ENCODE measurements at places on chromosomes 16 and 17.

DNA sequence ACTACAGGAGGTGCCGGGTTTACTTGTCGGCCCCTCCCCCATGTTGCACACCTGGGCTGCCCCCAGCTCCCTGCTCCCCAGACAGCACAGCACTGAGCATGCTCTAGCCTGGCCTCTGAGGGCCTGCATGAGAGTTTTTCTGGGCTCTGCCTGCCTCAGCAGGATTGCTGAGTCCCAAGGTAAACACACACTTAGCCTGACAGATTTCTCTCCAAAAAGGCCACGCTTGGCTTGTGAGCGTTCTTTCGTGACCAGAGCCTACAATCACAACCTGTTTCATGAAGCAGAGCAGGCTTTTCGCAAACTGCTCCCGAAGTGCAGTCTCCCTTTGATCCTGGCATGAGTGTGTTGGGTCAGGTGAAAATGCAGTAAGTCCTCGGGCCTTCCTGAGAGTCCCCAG is 9.8 kb upstream of the CD300E start:
- DNase-seq: no peak

GRCh38 chr17:79203016-79203415 is 128.4 kb downstream of the ENGASE start:
- no peak for DNase-seq

DNA sequence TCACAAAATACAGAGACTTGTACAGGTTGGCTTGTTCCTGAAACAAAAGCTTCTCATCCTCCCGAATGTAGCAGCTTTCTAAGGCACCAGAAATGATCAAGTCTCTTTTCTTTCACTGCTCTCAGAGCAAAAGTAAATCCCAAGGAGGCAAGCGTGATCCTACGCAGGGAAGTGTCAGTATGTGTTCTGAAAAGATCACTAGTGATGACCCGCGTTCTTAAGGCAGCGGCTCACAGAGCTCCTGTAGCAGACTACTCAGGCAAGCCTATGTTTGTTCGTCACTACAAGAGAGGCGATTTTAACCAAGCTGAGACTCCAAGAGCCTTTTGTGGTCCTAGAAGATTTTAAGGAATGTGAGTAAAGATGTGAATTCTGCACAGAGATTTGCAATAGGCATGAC is 34.5 kb downstream of the WIPI1 start:
- no peak for DNase-seq

DNA sequence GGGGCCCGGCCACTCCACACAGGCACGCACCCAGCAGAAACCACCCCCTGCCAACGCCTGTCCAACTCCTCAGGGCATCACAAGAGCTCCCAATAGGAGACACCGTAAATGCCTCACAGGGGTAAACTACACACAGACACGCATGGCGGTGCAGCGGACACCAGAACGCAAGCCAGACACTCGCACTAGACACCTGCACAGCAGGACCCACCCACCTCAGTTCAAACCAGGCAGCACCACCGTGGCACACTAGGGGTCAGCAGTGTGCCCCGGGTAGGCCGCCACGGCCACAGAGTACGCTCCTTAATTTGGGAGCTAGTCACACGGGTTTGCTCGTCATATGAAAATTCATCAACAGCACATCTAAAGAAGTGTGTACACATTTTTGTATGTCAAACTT is 3.4 kb downstream of the SLC38A10 start:
- DNase-seq: peak; percentile 40

- DNase-seq: no peak
These were observed 456 bp downstream of the SMURF2 start for GRCh38 chr17:64661726-64661975.

DNA sequence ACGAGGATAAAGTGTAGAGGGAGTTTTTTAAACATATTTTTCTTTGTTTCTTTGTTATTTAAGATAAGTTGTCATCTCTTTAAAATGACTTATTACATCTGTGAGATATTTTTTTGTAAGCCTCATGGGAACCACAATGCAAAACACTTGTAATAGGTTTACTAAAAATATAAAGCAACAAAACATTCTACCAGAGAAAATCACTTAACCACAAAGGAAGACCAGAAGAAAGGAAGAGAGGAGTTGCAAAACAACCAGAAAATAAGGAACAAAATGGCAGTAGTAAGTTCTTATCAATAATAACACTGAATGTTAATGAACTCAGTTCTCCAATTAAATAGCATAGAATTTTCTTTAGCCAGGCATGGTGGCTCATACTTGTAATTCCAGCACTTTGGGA is 22.9 kb downstream of the DHRS7B start:
- DNase-seq: no peak

GRCh38 chr16:69319826-69320739 is 8.9 kb downstream of the VPS4A start:
- DNase-seq: no peak

DNA sequence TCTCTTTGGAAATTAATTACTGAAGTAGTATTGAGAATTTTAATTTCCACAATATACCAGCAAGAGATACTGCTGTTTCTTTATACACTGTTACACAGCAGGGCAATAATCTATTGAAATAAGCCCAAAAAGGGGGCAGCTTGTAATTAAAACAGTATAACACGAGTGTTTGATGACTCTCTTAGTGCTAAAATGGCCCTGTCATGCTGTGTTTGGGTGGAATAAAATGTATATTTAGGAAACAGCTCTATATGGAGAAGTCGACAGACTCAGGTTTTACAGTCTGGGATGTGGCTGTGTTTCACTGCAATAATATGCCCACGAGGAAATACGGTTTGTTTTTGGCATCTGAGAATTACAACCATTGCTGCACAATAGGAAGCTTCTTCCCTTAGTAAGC is 537.7 kb upstream of the HSBP1 start:
- DNase-seq: no peak

GRCh38 chr17:80433916-80434666 is 19.1 kb downstream of the ENDOV start:
- DNase-seq: no peak

- DNase-seq: no peak
These were observed 4.6 kb upstream of the STAT3 start for GRCh38 chr17:42392692-42393415.

- no peak for DNase-seq
These were observed 21.1 kb downstream of the CES1 start for GRCh38 chr16:55811811-55812210.

- DNase-seq: no peak
These were observed 101.6 kb downstream of the MSI2 start for GRCh38 chr17:57357830-57358430.

- no peak for DNase-seq
These were observed 13.2 kb upstream of the ITGA2B start for GRCh38 chr17:44402564-44403172.

- no peak for DNase-seq
These were observed 25.0 kb upstream of the SYT17 start for GRCh38 chr16:19142939-19143598.

- no peak for DNase-seq
These were observed 11.5 kb downstream of the DEXI start for GRCh38 chr16:10930755-10931093.

GRCh38 chr17:77948690-77949114 is 9.8 kb upstream of the TNRC6C start:
- DNase-seq: no peak

DNA sequence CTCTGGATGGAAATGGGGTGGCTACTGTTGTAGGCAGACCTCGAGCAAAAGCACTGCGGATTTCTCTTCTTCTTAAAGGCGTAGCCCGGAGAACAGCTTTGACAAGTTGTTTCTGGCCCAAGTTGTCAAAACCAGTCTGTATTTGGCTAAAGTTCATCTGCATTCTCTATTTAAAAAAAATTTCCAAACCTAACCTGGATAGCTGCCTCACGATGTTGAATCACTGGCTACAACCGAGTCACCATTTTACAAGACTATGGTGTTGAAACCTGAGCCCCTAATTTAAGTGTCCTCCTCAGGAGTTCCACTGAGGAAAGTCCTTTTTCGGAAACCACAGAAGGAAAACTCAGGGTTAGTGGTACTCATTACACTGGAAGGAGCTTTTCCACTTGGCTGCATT is 1.5 kb downstream of the SLC16A6 start:
- no peak for DNase-seq

DNA sequence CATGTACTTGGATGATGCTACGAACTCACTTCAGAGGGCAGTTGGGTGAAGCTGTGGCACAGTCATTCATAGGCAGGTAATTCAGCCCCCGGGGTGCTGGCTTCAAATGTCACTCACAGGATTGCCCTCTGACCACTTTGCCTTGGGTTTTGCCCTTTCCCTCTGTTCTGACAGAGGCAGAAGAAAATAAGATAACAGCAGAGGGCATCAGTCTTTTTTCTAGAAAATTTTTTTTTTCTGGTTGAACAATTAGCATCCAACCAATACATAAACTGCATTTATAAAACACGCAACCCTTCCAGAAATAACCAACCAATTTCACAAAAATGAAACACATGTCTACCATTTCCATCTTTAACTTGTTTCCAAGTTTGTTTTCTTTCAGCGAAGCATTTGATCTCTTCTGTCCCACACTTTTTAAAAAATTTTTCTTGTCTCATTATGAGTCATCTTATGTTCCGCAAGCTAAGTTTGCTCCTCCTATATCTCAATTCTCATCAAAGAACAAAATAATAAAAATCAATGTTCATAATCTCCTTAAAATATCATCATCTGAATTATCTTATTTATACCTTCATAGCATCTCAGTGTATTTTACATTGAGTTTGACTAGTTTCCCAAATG is 15.6 kb downstream of the NACA2 start:
- no peak for DNase-seq

GRCh38 chr16:4053301-4053845 is 62.9 kb downstream of the ADCY9 start:
- no peak for DNase-seq

- no peak for DNase-seq
These were observed 46.0 kb downstream of the TOX3 start for GRCh38 chr16:52500963-52501362.

- no peak for DNase-seq
These were observed 55.1 kb downstream of the KSR1 start for GRCh38 chr17:27511168-27511883.

DNA sequence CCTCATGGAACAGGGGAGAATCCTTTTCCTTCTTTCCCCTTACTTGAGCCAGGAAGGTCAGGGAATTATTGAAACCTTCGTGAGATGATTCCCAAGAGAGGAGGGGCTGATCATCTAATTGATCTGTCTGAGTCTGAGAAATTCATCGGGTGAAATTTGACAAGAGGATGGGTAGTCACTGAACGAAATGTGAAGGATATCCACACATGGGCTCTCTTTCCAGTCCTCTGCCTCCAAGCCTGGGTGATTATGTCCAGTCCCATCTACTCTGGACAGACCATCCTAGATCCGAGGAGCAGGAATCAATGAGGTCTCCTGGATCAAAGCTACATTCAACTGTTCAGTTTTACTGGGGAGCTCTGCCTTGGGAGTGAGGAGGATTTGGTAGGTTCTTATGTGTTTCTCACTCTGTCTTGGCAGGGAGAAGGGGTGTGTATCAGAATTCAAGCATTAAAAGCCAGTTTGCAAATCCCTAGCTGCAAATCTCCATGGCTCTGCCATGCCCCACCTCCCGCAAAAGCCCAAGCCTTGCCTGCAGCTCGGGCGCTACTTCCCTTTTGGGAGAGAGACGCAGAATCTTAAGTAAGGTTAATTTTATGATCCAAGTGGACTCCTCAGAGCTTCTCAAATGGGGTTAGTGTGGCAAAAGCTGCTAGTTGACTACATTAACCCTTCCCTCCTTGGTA is 47.1 kb upstream of the TEKT3 start:
- DNase-seq: no peak

DNA sequence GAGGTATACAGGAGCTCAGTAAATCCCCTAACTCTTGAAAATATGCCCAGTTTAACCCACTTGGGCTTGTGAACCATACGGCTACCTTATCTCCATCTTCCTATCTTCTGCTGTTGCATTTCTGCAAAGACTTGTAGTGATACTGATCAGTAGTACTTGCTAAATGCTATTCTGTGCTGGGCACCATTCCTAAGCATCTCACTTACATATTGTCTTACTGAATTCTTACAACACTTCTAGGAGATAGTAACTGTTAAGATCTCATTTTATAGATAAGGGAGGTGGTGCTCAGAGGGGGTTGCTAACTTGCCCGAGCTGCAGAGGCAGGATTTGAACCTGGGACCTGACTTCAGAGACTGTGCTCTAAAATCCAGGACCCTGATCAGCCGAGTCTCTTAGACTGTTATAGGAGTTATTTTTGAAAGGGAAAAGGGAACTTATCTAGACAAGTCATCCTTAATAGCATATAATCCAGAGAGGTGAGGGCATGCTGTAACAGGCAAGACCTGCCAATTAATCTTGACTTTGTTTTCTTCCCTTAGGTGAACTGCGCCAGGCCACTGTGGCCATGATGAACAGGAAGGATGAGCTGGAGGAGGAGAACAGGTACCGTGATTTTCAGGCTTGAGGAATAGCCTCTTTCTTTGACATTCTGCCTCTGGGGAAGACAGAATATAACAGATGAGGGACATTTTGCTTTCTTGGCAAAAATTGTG is 149.7 kb downstream of the SNX29 start:
- DNase-seq: no peak

DNA sequence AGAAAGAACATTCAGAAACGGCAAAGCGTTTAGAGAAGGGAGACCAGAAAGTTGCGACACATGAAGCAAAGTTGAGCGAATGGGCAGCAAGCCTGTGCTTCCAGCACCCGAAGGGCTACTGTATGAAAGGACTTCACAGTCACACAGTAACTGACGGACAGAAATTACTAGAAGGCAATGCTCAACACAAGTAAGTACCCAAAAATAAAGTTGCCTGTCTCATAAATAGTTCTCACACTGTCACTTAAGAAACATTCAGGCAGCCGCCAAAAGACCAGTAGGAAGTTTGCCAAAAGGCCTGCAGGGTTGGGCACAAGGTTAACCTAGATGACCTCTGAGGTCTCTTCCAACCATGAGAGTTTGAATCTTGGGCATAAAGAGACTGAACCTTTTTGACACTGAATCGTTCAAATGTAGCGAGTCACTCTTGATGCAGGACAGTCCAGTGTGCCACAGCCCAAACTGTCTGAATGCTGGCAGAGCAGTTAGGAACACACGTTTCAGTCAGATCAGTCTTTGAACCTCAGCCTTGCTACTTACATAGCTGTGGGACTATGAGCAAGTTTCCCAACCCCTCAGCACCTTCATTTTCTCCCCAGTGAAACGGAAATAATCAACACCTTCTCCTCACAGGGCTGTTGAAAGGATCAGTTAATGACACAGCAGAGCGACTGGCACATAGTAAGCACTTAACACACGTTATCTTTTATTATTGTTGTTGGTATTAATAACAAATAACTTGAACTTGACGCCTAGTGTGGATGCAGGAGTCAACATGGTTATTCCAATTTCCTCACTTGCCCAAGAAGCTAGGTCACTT is 10.4 kb downstream of the NCBP3 start:
- no peak for DNase-seq

DNA sequence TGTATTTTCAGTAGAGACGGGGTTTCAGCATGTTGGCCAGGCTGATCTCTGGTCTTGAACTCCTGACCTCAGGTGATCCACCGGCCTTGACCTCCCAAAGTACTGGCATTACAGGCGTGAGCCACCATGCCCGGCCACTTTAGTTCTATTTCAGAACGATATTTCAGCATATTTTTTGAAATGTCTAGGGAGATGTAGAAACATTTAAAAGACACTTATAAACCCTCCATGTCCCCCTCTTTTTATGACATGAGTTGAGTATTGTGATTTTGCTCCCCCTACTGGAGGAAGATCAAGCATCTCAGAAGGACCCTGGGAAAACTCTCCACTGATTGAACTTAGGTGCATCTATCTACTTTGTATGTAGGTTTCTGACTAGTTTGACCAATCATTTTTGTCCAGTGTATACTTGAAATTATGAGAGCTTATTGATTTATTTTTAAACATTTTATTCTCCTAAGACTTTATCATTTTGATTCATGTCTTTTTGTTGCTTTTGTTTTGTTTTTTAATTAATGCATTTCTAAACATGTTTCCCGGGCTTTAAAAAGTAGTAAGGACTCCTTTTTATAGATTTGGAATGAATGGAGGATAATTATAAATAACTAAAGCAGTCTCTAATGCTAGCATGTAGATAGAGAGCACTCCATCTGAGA is 105.1 kb downstream of the CHD9 start:
- DNase-seq: no peak
